ENCODE measurements at places on chromosomes 3 and 15. TPM values are rescaled to one million over a fixed set of nuclear protein-coding genes. Genes with fewer than 3 reads are reported as not detected.

The GOLGA8J gene
- not detected for polyA plus RNA-seq

- no peak for DNase-seq
These were observed 130.3 kb downstream of the MINAR1 start for GRCh38 chr15:79562403-79562815.

GRCh38 chr15:81398910-81399551, 25.0 kb upstream of the TMC3 start:
- DNase-seq, result peak; percentile 26

DNA sequence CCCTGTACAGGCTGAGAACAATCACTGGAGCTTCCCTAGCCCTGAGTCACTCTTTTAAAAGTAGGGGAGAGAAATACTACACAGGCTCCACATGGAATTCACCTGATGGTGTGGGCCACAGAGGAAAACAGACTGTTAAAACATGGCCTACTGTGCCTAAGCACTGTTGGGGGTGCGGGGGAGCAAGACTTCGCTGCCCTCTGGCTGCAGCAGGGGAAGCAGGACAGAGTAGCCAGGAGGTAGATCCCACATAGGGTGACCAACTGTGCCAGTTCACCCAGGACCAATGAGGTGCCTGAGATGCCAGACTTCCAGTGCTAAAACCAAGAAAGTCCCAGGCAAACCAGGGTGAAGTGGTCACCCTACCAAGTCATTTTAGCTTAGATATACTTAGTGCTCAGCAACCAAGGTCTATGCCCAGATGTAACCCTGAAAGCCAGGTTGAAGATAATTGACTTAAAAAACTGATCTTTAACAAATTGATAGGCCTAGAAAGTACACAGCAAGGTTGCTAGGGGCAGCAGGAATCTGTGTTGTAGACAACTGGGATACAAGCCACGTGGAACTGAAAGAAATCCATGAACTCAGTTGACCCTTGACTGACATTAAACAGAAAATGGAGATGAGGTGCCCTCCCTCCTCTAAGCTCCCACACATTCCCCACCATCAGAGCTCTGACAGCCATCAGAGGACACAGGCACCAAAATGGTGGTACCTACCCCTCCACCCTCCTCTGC, 344.2 kb upstream of the PPP2R3A start:
- DNase-seq, result no peak

DNA sequence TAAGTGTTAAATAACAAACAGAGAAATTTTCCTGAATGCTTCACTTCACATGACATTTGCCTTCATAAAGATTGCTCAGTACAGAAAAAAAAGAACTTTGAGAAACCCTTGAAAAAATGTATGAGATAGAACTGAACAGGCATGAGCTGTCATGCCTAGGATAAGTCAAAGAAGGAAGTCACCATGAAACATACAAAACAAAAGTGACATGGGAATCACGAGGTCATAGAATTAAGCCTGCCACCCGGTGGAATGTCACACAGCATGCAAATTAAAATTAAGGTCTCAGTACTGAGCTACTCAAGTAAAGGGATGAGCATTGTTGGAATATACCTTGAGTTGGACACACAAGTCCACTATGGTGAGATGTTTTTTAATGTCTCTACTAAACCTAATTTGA, 652.5 kb upstream of the NECTIN3 start:
- no peak for DNase-seq

- DNase-seq, result no peak
These were observed 203.3 kb downstream of the DTWD1 start for GRCh38 chr15:49823987-49824774.

GRCh38 chr3:179739816-179740594, 87.2 kb downstream of the USP13 start:
- no peak for DNase-seq

- no peak for DNase-seq
These were observed 5.4 kb downstream of the ACAD11 start for GRCh38 chr3:132654190-132654589.
